Hematopoietic multipotent progenitor cell treated with erythropoietin and hydrocortisone succinate and interleukin-3 and kit ligand, for 8 days (in vitro differentiated cells): ENCODE measurements at places on chromosomes 11 and 22.

DNA sequence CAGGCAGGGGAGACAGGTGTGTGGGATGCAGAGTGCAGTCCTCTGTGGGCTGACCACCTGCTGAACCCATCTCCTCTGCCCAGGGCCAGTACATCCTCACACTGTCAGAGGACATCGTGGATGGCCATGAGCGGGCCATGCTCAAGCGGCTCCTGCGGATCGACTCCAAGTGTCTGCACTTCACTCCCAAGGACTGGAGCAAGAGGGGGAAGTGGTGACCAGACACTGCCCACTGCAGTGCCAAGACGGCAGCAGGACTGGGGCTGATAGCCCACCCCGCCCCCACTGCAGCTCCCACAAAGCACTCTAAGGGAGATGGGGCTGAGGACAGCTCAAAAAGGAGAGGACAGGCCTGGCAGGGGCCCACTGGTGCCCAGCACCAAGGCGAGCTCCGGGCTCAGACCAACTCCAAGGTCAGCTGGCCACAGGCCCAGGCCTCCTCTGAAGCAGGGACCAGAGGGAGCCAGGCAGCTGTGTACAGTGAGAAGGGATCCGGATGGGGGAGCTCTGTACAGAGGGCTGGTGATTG, 1.6 kb downstream of the RNASEH2C start:
- no peak for DNase-seq

GRCh38 chr22:38230108-38230825, 28.5 kb downstream of the MAFF start:
- peak; percentile 77 for DNase-seq

DNA sequence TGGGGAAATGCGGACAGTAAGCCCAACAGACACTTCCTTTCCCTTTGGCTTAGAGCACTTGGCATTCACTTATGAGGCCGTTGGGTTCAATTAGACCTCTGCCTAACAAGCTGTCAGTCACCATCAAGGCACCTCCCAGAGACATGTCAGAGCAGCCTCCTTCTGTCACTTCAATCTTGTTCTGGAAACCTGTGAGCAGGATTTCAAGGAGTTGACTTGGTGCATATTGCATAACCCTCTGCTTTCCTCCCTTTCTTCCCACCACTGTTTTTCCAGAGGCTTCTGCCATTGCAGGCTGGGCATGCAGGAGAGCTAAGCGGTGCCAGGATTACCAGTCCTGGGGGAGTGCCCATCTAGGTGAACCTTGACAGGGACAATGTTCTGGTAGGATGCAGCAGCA, 484.2 kb upstream of the LRRC4C start:
- DNase-seq, result no peak

DNA sequence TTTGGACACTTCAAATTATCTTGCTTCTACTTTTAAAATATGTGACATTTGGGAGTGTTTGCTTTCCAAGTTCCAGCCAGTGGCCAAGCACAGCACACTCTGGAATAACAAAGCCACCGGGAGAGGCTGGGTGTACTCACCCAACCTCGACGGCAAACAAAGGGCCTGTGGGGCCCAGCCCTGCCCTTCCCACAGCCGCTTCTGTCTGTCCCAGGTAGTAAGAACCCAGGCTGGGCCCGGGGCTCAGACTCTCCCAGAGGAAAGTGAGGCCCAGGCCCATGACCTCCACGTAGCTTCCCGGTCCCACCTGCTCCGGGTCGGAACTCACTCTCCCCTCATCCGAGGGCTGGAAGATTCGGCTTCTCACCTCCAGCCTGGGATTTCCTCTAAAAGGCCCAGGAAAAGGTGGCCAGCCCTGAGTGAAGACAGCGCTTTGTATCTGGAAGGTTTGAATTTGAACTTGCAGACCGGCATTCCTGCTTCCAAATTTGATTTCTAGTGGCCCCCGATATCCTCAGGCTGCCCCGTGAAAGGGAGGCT, 93.5 kb downstream of the CELSR1 start:
- no peak for DNase-seq

- no peak for DNase-seq
Measured at GRCh38 chr22:33747029-33747428, 173.2 kb downstream of the LARGE1 start.

- DNase-seq, result no peak
Measured at GRCh38 chr22:45975164-45976161, 1.5 kb downstream of the WNT7B start.
